Dermis microvascular lymphatic vessel endothelial cell (primary cell): ENCODE measurements at places on chromosomes 3 and 15. TPM values are rescaled to one million over a fixed set of nuclear protein-coding genes. Genes with fewer than 3 reads are reported as not detected.

Gene SLC22A13
- total RNA-seq: under 0.01 TPM in 2 replicates

Gene AGBL1
- total RNA-seq: not detected in 2 replicates

Gene UPK1B
- total RNA-seq: not detected in 2 replicates

Gene LRRC3B
- not detected in 2 replicates for total RNA-seq

Gene IL20RB
- total RNA-seq: 0.51 and 0.63 TPM in 2 replicates

Gene ZNF80
- not detected in 2 replicates for total RNA-seq

Gene BCHE
- total RNA-seq: 15.4 and 24.3 TPM in 2 replicates

Gene JAGN1
- 25.0 and 31.7 TPM in 2 replicates for total RNA-seq

DNA sequence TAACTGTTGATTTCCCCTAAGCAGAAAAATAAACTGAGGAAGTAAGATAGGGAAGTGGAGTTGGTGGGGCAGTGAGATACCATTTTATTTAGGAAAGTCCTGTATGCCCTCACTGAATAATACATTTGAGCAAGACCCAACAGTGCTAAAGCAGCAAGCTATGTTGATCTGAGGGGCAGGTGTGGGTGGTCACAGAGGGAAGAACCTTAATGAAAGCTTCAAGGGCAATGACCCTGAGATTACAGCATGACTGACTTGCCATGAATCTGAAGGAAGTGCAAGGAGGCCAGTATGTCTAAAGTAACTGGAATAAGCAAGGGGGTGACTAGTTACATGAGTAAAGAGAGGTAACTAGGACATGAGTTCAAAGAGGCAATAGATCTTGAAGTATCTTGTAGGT is 159.5 kb downstream of the CD47 start:
- DNase-seq: no peak

DNA sequence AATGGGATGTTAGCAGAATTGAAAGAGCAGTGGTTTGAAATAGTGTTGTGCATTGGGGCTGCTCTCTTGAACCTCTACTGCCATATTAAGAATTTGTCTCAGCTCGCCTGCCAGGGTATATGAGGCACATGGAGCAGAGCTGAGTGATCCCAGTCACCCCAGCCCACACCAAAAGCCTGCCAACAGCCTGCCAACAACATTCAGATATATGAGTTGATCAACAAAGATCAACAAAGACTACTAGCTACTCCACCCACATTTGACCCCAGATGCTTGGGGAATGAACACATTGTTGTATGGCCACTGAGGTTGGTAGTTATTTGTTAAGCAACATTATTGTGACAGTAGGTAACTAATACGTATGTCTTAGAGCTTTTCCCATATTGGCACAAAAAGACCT is 570.9 kb upstream of the IL12A start:
- DNase-seq: no peak

GRCh38 chr15:81111510-81112470 is 22.3 kb upstream of the CFAP161 start:
- DNase-seq: no peak

GRCh38 chr15:66836231-66837030 is 134.4 kb downstream of the SMAD6 start:
- DNase-seq: no peak

- DNase-seq: peak; percentile 54
These were observed at the start of gene ESYT3 for GRCh38 chr3:138434276-138434874. TSS of gene ESYT3 (plus strand) at chr3:138434616. CDS start at chr3:138434799, 183 bp downstream.

DNA sequence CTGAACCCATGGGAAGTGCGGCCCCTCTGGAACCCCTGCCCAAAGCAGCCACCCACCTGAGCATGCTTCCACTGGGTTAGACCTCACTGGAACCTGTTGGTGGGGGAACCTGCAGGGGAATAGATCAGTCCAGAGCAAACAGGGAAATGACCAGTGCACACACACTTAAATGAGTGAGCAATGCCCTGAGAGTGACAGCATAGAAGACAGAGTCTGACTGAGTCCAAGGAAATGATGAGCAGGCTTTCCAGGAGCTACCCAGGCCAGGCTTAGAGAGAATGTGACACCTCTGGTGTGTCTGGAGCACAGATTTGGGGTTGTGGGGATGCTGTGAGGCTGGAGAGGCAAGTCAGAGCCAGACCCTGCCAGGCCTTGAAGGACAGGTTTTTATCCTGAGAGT is 28.5 kb downstream of the PLA1A start:
- no peak for DNase-seq

DNA sequence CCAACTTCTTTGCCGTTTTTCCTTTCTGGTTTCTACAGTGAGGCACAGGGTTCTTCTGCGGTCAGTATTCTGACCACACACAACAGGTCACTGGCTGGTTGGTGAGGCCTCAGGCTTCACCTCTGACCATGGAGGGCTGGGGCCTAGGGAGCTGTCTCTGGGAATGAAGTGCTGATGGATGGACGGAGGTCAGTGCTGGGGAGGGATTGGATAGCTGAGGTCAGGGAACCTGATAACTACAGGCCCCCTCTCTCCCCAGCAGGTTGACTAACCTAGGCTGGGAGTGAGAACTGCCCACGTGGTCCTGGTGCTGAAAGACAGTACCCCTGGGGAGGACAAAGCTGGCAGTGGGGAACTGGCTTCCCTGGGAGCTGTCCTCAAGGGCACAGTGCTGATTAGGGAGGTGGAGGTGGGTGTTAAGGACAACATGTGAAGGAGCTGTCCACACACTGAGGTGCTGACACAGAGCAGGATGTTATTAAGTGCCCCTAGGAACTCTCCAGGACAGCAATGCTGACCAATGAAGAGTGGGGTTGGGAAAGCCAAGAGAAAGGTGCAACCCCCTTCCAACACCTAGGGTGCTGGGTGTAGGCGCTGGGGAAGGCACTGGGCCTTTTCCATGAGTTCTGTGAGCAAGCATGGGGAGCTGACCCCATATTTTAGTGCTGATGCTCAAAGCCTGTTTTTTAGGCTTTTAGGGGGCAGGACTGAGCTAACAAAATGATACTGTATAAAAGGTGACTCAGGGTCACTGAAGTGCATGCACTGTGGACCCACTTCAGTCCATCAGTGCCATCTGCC is 45.2 kb downstream of the ATP2B2 start:
- peak; percentile 38 for DNase-seq

DNA sequence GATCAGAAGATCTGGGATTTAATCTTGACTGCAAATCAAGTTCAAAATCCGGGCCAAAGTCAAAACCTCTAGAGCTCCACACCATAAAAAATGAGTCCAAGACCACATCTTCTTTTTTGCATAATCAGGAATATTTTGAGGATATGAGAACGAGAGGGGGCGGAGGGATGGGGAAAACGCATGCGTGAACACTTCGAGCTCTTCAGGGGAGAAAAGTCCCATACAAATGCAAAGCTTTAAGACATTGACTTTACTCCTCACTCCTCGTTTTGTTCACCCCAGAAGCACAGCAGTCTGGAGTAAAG is 68.2 kb downstream of the SUMF1 start:
- DNase-seq: no peak

DNA sequence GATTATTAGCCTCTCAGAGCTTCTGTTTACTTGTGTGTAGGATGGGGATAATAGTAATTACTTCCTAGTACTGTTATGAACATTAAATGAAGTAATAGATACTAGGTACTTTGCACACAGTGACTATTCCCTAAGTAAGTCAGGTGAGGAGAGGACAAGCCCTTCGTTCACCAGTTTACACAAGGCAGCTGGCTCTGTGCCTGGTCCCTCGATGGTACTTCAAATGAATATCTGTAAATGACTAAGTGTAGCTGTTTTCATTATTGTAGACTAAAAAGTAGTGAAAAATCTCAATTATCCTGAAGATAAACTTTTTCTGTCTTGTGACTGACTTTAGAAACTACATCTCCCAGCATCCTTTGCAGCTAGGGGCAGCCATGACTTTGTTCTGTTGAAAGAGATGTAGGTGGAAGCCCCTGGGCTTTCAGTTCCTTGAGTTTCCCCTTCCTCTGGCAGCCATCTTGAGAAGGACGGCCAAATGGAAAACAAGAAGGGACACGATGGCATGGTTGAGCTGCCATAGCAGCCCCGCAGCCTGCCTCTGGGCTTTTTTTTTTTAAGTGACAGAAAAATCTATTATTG is 11.7 kb upstream of the WNT7A start:
- DNase-seq: no peak

- DNase-seq: peak; percentile 40
These were observed 17.3 kb upstream of the STAC start for GRCh38 chr3:36362973-36363372.

GRCh38 chr15:48046813-48047438 is 73.9 kb upstream of the SLC24A5 start:
- DNase-seq: no peak

DNA sequence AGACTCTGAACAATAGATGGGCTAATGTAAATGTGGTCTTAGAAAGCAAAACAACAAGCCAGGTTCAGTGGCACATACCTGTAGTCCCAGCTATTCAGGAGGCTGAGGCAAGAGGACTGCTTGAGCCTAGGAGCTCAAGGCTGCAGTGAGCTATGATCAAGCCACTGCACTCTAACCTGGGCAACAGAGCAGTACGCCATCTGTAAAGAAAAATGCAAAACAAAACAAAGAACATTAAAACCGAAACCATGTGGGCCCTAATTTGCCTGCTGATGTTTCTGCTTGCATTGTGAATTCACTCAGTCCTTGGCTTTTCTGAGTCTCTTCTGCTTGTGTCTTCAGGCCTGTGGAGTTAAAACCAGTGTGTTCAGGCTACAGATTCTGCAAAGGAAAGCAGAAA is 56.7 kb downstream of the CCNL1 start:
- no peak for DNase-seq

DNA sequence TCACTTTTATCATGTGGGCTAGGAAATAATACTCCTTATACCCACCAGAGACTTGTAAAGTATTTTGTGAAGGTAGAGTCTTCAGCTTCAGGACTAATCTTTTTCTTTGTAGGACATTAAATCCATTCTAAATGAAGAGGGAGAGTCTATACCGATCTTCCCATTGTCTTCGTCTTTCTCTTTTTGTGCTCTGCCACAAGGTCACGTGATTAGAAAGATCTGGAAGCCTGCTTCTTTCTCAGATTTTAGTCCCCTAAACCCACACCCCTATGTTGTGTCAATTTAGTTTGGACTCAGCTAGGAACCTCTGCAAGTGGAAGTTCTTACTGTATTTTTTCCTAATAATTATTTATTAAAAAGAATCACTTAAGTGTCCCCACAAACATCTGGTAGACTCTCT is 507.3 kb downstream of the PYDC2 start:
- no peak for DNase-seq

DNA sequence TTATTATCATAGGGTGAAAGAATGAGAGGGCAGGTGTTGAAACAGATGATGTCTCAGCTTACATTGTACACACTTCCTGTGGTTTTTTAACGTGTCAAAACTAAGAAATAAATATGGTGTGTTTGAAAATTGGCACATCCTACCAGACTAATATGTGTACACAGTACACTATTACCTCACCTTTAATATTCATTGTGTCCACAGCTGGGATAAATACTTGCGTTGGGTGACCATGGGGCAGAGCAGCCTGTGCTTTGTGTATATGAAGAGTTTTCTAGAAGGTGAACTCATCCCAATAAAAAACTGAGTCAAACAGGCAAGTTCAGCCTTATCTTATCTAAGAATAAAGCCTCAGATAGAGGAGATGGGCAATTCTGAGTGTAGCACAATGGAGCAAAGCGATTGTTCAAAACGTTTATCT is 17.3 kb downstream of the SUCNR1 start:
- no peak for DNase-seq

DNA sequence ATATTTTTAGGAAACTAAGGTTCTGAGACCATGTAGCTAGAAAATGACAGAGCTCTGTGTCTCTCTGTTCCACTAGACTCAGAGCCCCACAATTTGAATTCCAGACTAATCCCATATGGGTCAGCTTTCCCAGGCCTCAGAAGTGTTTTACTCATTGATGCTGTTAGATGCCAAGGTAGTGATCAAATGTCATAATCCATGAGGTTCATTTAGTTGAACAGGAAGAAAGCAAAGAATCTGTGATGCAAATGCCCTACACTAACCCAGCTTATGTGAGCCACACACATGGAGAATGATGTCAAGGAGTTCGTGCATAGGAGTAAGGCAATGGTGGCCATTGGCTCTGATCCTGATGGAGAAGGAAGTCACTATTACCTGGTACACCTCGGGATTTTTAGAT is 363.4 kb upstream of the RARB start:
- DNase-seq: no peak

DNA sequence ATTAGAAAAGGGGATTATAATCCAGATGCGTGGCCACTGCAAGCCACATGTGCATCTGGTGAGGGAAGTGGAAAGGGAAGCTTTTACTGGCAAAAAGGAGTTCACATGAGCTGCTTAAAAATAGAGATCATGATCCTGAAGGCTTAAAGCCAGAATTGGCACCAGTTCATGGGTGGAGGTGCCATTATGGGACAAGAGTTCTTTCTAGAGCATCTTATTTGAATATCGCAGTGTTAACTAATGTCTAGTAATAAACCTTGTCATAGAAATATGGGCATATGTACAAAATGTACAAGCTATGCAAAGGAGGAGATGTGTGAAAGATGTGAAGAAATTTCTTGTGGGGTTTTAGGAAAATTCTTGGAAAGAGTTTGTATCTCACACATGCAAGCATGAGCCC is 178.4 kb upstream of the CBLB start:
- no peak for DNase-seq

- DNase-seq: no peak
These were observed 30.1 kb upstream of the NANOGP8 start for GRCh38 chr15:35115155-35115725.

DNA sequence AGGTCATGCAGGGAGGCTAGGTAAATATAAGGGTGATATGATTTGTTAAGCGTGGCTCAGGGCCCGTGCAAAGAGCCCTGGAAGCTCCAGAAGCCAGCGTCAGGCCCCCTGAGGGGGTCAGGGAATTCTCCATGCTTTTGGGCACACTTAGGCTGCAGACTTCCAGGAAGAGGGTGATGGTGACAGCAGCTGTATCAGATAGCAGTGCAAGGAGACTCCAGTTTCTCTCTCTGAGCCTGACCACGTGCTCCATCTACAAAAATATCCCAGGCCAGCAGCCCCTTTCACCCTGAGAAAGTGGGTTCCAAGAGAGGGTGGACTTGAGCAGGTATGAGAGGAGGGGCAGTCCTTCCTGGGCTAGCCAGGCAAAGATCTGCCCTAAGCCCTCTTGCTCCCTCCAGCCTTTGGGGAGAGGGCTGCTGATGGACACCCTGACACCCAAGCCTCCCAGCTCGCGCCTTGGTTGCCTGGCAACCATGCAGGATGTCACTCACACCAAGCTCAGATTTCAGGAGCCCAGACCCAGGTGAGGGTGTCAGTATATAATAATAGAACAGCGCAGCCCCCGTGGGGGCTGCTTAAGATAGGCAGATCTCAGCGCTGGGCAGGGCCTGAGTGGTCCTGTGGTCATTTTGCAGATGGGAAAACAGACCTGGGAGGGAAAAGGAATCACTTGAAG is 35.8 kb downstream of the ATP2B2 start:
- no peak for DNase-seq

DNA sequence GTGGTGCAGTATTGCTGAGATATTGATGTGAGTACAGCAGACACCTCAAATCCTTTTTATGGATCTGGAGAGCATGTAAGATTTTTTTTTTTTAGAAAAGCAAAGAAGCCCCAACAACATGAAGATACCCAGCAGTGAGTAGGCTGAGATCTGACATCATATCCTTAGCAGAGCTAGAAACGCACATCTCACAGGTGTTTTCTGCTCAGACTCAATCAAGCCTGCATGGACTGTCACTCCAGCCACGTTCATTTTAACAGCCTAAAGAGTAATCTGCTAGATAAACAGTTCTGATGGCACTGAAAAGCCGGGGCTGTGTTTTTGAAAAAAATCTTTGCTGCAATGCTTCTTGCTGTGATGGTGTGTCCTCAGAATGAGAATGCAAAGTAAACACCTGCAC is 544.2 kb downstream of the FGF12 start:
- DNase-seq: no peak
